Inflammatory macrophage treated with lipopolysaccharide for 4 hours (primary cell): ENCODE measurements at places on chromosomes 16 and 17.

- DNase-seq, result peak; percentile 2
Observed at GRCh38 chr16:10242916-10243315, 60.7 kb upstream of the GRIN2A start.

DNA sequence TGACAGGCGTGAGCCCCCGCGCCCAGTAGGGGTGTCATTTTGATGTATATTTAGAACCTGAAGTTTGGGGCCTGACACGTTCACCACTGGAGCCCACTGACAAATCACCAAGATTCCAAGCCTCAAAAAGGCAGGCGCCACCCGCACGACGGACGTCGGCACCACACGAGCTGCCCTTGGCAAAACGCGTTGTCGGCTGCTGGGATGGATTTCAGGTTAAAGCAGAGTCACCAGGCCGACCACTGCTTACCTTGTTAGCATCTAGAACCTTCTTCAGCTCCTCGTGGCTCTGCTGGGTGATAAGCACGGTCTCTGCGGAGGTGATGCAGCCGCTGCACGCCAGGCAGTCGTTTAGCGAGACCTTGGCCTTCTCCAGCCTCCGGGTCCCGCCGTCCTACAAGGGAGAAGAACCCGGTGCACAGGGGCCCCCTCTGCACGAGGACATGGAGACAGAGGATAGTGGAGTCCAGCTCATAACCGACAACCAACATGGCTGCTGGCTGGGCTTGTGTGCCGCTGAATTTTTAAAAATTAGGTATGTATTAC is 3.8 kb downstream of the CIAO3 start:
- no peak for DNase-seq

DNA sequence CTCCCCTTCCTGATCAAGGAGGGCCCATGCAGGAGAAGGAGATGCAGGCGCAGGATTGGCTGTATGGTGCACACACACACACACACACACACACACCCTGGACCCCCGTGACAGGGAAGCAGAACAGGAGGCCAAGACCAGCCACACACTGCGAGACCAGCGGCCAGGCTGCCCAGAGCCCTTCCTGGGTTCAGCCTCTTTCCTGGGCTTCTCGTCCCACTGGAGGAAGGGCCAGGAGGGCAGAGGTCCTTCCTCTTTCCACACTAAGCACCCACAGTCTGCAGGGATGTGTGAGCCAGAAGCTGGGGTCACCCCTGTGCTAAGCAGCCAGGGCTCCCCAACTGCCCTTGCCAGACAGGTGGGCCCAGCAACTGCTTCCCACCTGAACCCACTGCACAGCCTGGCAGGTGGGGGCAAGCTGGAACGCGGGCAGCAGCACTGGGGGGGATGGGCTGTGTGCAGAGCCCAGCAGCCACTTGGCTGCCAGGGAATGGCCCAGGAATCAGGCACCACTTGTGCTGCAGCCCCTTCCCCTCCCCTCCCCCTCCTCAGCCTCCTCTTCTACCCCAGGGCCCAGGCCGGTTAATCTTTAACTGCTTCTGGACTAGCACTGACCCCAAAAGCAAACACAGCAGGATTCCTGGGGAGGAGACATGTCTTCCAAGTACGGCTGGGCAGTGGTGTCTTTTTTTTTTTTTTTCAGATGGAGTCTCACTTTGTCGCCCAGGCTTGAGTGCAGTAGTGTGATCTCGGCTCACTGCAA is 44.6 kb upstream of the SLC38A10 start:
- no peak for DNase-seq

- DNase-seq, result no peak
Observed at GRCh38 chr16:73193464-73193863, 145.5 kb upstream of the ZFHX3 start.
